ENCODE measurements at places on chromosomes 2 and 18.

GRCh38 chr2:60844105-60844504 is 37.3 kb upstream of the REL start:
- no peak overlapping the region for H3K27ac ChIP-seq
- H3K27me3 ChIP-seq, result peaks cover 2% of the 10 kb centered on the region
- no peak overlapping the region for H3K4me3 ChIP-seq

DNA sequence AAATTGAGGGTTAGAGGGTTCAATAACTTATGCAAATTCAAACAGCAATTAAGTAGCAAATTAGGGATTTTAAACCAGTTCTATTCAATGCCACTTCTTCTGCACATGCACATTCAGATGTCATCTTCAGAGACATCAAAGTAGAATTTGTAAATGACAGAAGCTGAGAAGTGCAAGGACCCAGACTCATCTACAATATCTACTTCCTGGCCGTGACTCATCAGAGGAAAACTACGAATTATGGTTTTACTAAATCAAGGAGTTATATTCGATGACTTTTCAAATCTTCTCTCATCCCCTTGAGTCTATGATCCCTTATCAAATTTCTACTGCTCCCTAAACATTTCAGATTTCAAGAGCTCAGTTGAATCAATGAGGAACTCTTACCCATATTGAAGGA is 20.0 kb upstream of the STAT4 start:
- DNase-seq, result no peak
- no peaks in the 10 kb centered on the region for H3K36me3 ChIP-seq
- peaks cover 66% of the 10 kb centered on the region for H3K4me1 ChIP-seq
- H3K4me3 ChIP-seq, result no peak overlapping the region
- no peak overlapping the region for H3K27ac ChIP-seq

- no peaks in the 10 kb centered on the region for H3K27me3 ChIP-seq
- peaks cover 29% of the 10 kb centered on the region for H3K4me1 ChIP-seq
- H3K27ac ChIP-seq, result peak overlapping the region; percentile 96
- DNase-seq, result no peak
These were observed 3.0 kb downstream of the ACTR1B start for GRCh38 chr2:97660775-97661389.

- DNase-seq, result no peak
- peaks cover 85% of the 10 kb centered on the region for H3K4me1 ChIP-seq
- peak overlapping the region; percentile 90 for H3K27ac ChIP-seq
- peaks cover 44% of the 10 kb centered on the region for H3K36me3 ChIP-seq
These were observed 4.3 kb downstream of the CASP8 start for GRCh38 chr2:201264472-201265173.

GRCh38 chr2:68709421-68709911 is 25.1 kb upstream of the ARHGAP25 start:
- H3K27ac ChIP-seq, result no peak overlapping the region
- H3K4me3 ChIP-seq, result no peak overlapping the region
- no peak for DNase-seq
- H3K4me1 ChIP-seq, result peaks cover 36% of the 10 kb centered on the region

DNA sequence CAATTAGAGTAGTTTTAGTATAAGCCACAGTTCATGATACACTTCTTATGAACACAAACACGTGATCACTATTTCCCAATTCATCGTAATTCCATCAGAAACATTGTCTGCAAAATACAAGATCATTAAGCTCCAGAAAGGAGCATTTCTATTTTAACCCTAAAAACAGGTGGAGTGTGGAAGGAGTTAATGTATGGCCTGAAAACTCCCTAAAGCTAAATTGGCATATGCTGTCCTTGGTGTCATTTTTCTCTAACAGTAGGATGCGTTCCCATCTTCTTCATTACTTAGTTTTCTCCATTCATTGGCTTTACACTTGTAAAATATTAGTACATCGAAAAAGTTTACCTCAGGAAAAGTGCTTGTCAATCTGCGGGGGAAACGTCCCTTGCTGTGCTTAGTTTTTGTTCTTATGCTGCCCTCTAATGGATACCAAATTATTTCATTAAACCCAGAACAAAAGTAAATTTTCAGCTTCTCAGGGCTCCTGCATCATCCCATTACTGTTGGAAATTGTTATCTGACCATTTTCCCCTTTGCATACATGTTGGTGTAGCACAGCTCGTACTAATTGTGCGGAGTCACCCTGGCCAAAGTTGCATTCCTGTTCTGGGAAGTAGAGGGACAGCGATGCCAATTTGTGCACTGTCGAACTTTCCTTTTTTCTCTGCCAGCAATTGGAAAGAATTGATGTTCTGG is 153.4 kb downstream of the GPD2 start:
- no peak overlapping the region for H3K4me3 ChIP-seq
- no peak for DNase-seq
- H3K27ac ChIP-seq, result no peak overlapping the region
- H3K4me1 ChIP-seq, result peaks cover 16% of the 10 kb centered on the region
- no peaks in the 10 kb centered on the region for H3K27me3 ChIP-seq

DNA sequence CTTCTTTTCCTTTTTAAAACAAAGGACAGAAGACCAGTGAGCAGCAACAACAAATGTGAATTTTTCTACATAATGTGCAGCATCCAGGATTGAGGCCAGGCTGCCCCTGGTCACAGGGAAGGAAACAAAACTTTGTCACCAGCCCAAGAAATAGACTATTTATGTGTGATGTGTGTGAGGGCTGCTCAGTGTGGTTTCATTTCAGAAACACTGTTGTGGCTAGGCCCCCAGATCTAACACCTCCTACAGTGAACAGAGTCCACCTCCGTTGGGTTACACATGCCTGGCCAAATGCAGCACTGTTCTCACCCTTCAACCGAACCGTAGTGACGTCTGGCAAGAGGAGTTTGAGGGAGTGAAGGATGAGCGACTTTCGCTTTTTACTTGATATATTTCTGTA is 146.3 kb upstream of the RIOK3 start:
- H3K27me3 ChIP-seq, result no peaks in the 10 kb centered on the region
- H3K36me3 ChIP-seq, result no peaks in the 10 kb centered on the region
- no peak overlapping the region for H3K27ac ChIP-seq

- DNase-seq, result no peak
- no peak overlapping the region for H3K4me3 ChIP-seq
- H3K27ac ChIP-seq, result no peak overlapping the region
- H3K27me3 ChIP-seq, result peaks cover 4% of the 10 kb centered on the region
- no peaks in the 10 kb centered on the region for H3K36me3 ChIP-seq
These were observed 71.1 kb upstream of the SH3BP4 start for GRCh38 chr2:234880551-234881211.

DNA sequence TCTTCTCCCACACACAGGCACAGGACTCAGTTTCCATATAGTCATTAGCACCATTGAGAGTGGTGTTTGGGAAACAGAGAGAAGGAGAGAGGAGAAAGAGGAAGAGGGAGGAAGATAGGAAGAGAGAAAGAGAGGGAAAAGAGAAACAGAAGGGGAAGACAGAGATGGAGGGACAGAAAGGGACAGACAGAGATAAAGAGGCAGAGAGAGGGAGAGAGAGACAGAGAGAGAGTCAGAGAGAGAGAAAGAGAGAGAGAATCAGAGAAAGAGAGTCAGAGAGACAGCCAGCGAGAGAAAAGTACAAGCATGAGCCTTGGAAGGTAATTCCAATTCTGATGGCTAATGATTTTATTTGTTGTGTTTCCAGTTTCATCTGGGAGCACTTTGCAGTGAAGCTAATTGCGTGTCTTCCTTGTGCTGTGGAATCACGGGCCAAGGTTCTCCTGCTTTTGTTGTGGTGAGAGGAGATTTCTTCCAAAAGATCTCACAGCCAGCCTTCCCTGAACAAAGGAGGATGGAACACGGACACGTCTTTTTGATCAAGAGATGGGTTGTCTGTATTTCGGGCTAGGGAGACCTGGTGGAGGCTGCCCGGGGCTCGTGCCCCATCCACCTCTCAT is 153.6 kb upstream of the TWIST2 start:
- no peaks in the 10 kb centered on the region for H3K4me1 ChIP-seq
- no peaks in the 10 kb centered on the region for H3K36me3 ChIP-seq
- H3K4me3 ChIP-seq, result no peak overlapping the region
- peaks cover 5% of the 10 kb centered on the region for H3K27me3 ChIP-seq
- no peak overlapping the region for H3K27ac ChIP-seq
- DNase-seq, result no peak

DNA sequence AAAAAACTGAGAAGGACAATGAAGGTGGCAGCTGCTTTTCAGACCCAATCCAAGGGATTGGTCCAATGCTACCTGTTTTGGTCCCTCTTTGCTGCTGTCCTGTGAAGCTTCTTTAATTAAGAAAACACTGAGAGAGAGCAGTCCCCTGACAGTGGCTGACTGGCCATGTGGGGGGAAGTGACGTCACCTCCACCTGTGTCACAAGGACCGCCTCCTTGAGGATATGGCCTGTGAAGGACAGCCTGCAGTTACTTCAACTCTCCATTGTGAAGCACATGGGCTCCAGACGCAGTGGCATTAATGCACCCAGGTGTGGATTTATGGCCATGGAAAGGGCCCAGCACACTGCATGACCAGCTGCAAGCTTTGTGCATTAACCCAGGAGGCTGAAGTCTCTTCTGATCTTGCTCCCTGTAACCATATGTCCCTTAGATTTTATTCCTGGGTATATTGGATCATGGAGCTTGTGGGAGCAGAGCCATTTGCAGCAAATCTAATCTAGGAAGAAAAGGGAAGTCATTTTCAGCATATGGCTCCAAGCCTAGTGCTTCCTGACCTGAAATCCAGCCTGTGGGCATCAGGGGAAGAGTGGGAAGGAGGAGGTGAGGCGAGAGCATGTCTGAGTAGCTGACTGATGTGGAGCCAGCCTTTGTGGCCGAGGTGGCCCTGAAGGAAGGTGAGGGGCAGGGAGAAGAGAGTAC is 32.2 kb downstream of the KIF5C start:
- peaks cover 2% of the 10 kb centered on the region for H3K27me3 ChIP-seq
- H3K27ac ChIP-seq, result no peak overlapping the region
- no peaks in the 10 kb centered on the region for H3K36me3 ChIP-seq
- no peaks in the 10 kb centered on the region for H3K4me1 ChIP-seq

GRCh38 chr18:48236822-48237221 is 172.4 kb downstream of the ZBTB7C start:
- no peak overlapping the region for H3K4me3 ChIP-seq
- H3K27ac ChIP-seq, result no peak overlapping the region
- DNase-seq, result no peak

DNA sequence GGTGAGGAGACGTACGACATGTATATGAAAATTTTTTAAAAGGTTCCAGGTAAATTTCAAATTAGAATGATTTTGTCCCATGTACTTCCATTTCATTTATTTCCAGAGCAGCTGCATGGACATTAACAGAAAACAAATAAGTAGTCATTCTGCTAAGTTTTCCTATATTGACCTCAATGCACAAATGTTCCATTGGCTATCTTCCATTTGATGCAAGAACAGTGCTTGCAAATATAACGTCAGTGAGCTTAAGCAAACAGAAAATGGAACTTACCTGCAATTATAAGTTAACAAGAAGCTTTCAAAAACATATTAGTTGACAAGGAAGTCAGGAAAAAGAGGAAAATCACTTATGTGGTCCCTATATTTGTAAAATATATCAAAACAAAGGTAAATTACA is 16.6 kb downstream of the PAIP2B start:
- H3K4me1 ChIP-seq, result no peaks in the 10 kb centered on the region
- no peaks in the 10 kb centered on the region for H3K36me3 ChIP-seq
- H3K4me3 ChIP-seq, result no peak overlapping the region
- H3K27ac ChIP-seq, result no peak overlapping the region
- peaks cover 11% of the 10 kb centered on the region for H3K27me3 ChIP-seq
- DNase-seq, result no peak

DNA sequence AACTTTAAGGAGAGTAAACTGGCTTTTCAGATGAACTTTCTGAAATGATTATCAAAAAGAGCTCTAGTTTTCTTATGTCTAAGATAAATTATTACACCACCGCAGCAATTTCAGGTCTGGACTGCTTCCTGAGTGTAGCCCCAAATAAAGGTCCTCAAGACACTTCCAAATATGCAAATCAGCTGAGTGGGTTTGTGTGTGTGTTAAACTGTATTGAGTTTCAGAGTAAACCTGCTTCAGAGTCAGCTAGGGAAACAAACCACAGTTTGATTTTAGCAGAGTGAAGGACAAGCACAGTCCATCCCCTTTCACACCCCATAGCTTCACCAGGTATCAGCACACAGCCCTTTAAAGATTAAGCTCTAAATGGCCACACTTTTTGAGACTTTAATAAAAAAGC is 168.7 kb downstream of the NRXN1 start:
- DNase-seq, result no peak
- no peaks in the 10 kb centered on the region for H3K36me3 ChIP-seq
- H3K4me1 ChIP-seq, result no peaks in the 10 kb centered on the region
- no peak overlapping the region for H3K4me3 ChIP-seq
- H3K27me3 ChIP-seq, result no peaks in the 10 kb centered on the region
- H3K27ac ChIP-seq, result no peak overlapping the region

DNA sequence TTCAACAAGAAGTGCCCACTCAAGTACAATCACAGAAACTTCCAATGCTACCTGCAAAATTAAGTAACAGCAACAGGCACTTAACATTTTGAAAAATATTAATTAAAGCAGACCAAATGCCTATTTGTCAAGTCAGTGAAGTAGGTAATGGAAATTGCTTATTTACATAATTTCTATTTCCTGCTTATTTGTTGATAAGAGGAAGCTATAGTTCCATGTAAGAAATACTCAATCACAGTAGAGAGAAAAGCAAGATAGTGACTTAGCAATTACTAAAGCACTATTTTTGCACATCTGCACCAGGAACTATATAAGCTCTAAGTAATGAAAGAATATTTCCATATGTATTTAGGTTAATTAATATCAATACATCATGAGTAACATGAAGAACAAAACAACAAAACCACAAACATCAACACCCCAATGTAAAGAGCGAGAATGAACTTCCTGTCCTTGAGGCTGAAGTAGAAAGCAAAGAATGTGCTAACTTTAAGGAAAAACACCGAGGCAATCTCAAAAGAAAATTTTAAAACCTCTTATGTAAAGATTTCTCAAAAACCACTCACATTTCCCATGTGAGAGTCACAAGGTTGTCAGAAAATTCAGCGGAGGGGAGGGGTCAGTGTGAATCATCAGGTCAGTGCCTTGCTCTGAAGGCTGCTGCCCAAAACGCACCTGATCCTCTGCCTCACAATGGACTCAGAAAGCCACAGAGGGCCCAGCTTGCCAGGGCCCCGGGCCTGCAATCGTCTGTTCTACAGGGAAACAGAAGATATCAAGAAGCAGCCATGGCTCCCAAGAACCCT is 12.5 kb downstream of the NPC1 start:
- no peaks in the 10 kb centered on the region for H3K27me3 ChIP-seq
- H3K27ac ChIP-seq, result peak overlapping the region; percentile 89
- H3K36me3 ChIP-seq, result peaks cover 37% of the 10 kb centered on the region
- peak overlapping the region; percentile 63 for H3K4me3 ChIP-seq

DNA sequence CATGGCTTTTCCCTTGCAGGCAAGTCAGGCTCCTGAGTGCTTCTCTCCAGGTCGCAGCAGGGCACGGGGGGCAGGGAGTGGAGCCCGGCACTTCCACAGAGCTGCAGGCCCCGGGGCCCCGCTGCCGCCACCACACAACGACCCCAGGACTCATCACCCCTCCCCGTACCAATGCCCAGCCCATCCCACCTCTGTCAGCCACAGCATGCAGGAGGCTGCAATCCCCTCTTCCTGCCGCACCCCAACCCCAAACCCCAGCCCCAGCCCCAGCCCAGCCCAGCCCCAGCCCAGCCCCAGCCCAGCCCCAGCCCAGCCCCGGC is 288.0 kb downstream of the NDUFA10 start:
- H3K27ac ChIP-seq, result no peak overlapping the region
- no peaks in the 10 kb centered on the region for H3K36me3 ChIP-seq
- H3K4me1 ChIP-seq, result no peaks in the 10 kb centered on the region
- no peak for DNase-seq
- H3K4me3 ChIP-seq, result no peak overlapping the region
